ENCODE measurements at places on chromosomes 11 and 22.

GRCh38 chr11:108035690-108036089, 27.0 kb downstream of the CUL5 start:
- no peak for DNase-seq

DNA sequence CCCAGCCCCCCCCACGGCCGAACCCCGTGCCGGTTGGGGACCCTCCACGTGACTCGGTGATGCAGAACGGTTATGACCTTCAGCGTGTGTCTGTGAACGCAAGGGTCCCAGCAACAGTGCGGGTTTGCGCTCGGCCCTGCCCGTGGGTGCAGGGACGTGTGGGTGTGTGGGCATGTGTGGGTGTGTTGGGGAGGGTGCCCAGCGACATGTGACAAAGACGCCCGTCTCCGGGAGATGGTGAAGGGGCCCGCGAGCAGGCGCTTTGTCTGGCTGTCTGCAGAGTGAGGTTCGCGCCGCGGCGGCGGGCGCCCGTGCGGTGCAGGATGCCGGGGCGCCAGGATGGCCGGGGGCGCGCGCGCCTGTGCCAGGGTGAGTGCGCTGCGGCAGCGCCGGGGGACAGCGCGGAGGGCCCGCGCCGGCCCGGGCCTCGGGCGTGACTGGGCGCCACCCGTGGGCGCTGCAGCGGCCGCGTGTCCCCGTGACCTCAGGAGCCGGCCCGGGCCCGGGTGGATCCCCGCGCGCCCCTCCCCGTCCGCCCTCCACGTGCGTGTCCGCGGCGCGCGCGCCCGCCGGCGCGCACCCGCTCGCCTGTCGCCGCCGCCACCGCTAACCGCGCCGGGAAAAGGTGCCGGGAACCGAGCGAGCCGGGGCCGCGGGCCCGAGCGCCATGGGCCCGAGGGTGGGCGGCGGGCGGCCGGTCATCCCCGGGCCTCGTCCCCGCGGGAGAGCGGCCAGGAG, at the start of gene LRFN4:
TSS of gene LRFN4 (plus strand) at position 569 of the 738 bp plus-strand sequence. CDS start 681 bp downstream, outside the sequence.
- peak; percentile 79 for DNase-seq

DNA sequence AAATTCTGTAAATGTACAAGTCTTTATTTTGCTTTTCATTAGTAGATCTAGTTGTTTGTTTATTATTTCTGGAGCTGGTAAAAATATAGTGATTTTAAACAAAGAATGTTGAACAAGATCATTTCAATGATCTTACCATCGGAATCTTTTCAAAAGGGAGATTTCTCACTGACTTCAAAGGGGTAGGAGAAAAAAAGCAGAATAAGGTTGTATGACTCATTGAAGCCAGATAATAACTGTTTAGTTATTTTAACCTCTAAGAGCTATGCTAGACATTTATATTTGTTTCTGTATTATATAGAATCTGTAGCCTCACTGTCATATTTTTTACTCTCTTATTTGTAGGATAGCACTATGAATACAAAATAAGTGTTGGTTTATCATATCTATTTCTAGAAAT, 8.1 kb upstream of the PDE3B start:
- no peak for DNase-seq

GRCh38 chr11:117189191-117189940, 9.8 kb upstream of the TAGLN start:
- DNase-seq: no peak

- no peak for DNase-seq
Measured at GRCh38 chr11:68355471-68355870, 43.1 kb downstream of the LRP5 start.

DNA sequence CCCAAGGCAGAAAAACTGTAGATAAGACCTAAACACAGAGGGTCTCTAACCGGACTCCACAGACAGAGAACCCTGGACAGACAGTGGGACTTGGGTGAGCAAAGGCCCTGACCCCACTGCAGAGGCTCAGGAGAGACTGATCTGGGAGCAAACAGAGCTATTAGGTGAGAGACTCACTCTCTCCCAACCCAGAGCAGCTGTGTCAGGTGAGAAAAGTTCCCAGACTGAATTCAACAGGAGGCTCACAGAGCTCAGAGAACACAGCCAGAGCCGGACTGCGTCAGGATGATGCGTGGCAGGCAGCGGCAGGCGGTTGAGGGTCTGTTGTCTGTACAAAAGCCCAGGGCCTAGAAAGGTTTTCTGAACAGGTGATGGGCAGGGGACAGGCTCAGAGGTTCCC, 5.5 kb downstream of the RFPL2 start:
- no peak for DNase-seq

DNA sequence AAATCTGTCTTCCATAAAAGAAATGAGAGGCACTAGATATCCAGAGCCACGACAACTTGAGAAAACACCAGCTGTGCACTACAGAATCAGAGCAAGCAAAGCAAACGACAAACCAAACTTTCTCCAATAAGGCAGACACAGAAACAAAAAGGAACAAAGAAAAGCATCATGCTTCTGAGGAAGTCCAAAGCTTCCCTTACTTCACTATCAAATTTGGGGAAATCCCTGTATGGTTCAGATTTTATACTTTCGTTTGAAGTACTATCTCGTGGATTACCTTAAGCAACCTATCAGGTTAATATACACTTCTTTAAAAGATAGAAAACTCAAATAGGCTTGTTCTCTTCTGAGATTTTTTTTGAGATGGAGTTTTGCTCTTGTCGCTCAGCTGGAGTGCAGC, 27.7 kb downstream of the ALG9 start:
- no peak for DNase-seq

- no peak for DNase-seq
Measured at GRCh38 chr22:40178417-40179409, 988 bp downstream of the TNRC6B start.

GRCh38 chr11:8111636-8112035, 30.6 kb downstream of the TUB start:
- DNase-seq: no peak

GRCh38 chr11:1772270-1773130, 8.8 kb upstream of the CTSD start:
- peak; percentile 92 for DNase-seq

GRCh38 chr11:48900131-48900800, 83.4 kb downstream of the TRIM51G start:
- DNase-seq: no peak

GRCh38 chr22:25762147-25762546, 20.2 kb downstream of the MYO18B start:
- DNase-seq: no peak

DNA sequence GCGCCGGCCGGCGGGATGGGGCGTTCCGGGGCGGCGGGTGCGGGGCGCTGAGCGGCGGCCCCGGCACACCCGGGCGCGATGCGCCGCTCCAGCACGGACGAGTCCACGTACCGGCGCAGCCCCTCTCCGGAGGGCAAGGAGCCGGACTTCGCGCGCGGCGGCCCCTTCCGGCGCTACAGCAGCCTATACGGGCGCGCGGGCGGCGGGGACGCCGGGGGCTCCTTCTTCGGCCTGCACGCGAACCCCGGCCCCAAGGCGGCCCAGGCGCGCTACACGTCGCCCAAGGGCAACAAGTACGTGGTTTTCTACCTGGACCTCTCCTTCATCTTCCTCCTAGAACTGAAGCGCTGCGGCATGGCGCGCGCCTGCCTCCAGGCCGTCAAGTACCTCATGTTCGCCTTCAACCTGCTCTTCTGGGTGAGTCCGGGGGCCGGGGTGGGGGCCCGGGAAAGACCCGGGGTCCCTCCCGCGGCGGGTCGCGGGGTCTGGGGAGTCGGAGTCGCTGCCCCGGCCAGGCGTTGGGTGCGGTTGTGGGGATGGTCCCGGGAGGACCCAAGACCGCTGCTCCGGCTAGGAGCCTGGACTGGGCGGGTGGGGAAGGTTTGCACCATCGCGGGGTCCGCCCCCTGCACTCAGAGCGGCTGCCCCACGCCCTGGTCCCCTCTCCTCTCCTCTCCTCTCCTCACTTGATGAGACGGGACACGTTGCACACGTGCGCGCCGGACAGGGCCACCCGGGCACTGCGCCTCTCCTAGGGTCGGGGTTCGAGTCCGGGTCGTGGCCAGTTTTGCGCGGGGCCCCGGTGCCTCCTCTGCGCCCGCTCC, 7.5 kb downstream of the TSPAN4 start:
- no peak for DNase-seq

DNA sequence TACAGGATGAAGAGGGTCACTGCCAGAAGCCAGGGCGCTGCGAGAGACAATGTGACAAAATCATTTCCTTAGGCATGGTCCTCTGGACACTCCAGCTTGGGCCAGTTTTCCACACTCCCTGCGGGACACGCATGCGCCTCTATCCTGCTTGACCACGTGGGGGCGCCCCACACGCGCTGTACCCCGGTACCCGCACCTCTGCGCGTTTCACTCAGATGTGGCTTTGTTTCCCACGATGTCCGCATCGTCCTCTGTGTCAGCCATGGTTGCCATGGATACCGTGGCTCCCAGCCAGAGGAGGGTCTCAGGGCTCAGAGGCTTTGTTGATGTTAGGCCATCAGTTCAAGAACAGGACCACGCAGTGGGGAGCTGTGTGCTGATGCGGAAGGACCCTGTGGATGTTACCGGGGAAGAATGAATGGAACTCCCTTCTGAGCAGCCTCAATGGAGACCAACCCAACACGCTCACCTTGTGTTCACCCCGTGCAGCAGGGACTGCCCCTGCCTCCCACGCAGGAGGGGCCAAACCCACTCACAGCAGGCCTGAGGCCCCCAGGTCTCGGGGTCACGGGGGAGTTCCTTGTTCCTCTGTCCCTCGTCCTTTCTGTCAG, 101.1 kb upstream of the SLC22A12 start:
- DNase-seq: peak; percentile 78

GRCh38 chr11:100336873-100337272, 350.2 kb upstream of the ARHGAP42 start:
- DNase-seq: no peak

DNA sequence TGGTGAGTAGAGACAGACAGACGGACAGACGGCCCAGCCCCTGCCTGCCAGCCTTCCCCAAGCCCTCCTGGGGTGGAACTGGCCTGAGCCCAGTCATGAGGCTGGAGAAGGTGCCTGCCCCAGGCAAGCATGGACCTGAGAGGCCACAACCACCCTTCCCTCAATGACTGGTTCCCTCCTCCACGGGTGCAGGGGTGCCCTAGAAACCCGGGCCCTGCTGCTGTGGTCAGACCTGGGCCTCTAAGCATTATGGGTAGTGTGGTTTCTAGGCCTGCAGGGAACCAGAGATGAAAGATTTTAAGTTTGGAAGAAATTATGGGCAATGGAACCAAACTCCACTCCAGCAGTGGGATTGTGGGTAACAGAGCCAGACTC, 13.5 kb downstream of the RHBDD3 start:
- DNase-seq: no peak
